ENCODE measurements at places on chromosomes 3 and 15.

GRCh38 chr3:197000211-197000610 lies 29.4 kb downstream of the MELTF start:
- no peak for DNase-seq

DNA sequence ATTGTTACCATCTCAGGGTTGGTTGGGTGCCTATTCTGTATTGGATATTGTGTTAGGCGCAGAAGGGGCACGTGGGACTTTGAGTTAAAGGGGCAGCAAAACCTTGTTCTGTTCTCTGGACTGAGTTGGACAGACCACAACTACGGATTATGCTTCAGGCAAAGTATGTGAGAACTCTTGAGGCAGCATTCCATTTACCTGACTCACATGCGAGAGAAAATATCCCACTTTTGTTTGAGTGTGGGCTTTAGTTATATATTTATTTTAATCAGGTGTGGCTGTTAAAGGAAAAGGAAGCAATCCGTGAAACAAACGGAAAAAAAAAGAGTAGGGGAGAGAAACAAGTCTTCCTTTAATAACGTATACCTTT lies 627 bp upstream of the PLS1 start:
- DNase-seq, result no peak

DNA sequence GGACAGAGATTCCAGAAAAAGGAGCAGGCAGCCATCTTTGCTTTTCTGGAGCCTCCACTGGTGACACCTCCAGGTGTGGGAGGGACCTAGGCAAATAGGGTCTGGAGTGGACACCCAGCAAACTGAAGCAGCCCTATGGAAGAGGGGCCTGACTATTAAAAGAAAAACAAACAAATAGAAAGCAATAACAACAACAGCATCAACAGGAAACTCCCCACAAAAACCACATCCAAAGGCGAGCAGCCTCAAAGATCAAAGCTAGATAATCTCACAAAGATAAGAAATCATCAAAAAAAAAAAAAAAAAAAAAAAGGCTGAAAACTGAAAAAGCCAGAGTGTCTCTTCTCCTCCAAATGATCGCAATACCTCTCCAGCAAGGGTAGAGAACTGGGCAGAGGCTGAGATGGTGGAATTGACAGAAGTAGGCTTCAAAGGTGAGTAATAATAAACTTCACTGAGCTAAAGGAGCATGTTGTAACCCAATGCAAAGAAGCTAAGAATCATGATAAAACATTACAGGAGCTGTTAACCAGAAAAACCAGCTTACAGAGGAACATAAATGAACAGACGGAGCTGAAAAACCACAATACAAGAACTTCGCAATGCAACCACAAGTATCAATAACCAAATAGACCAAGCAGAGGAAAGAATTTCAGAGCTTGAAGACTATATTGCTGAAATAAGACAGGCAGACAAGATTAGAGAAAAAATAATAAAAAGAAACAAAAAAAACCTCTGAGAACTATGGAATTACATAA lies 225.4 kb downstream of the CTNNB1 start:
- no peak for DNase-seq

DNA sequence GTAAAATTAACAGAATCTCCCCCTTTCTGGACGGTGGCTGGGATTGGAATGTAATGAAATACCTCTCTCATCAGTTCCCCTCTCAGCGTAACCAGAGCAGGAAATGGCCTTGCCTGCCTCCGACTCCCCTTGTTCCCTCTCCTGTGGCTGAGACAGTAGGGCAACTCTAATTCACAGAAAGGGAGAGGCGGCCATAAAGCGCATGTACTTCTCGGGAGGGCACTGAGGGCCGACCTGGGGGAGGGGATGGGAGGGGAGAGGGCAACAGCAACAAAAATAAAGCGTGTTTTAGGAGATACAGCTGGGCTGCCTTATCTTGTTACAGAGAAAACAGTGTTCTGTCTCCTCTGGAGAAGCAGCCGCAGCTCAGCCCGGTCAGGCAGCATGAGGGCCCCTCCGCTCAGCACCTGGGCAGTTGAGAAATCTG lies 783.3 kb upstream of the ARRDC4 start:
- no peak for DNase-seq

GRCh38 chr15:21260966-21261395 lies 179.3 kb downstream of the POTEB3 start:
- no peak for DNase-seq

- DNase-seq, result no peak
These were observed 80.6 kb downstream of the MEIS2 start for GRCh38 chr15:37019479-37020433.

GRCh38 chr3:126889276-126890201 lies 93.4 kb upstream of the PLXNA1 start:
- no peak for DNase-seq

DNA sequence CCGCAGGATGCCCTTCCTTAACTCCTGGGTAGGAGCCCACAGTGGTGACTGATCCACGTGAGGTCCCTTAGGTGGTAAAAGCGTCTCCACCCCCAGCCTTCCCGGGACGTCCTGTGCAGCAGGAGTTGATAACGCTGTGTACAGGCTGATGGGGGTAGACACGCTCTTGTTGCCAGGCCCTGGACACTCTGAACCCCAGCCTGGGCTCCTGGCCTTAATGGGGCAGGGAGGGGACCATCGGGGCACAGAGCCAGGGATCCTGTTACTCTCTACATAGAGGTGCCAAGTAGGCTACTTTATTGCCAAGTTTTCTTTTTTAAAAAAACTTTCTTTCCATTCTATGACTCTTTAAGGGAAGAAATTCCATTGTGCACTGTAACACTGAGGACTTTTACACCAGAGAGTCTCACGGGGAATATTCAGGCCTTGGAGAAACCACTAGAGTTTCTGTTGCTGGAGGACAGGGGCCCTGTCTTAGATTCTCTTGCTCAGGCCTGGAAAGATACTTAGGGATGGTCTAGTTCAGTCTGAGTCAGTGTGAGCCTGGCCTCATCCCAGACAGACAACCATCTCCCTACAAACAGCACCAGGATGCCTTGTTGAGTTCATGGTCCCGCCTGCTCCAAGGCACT lies 104.3 kb upstream of the RNU6-1 start:
- DNase-seq, result no peak

GRCh38 chr3:155026999-155027591 lies 53.0 kb upstream of the MME start:
- no peak for DNase-seq

DNA sequence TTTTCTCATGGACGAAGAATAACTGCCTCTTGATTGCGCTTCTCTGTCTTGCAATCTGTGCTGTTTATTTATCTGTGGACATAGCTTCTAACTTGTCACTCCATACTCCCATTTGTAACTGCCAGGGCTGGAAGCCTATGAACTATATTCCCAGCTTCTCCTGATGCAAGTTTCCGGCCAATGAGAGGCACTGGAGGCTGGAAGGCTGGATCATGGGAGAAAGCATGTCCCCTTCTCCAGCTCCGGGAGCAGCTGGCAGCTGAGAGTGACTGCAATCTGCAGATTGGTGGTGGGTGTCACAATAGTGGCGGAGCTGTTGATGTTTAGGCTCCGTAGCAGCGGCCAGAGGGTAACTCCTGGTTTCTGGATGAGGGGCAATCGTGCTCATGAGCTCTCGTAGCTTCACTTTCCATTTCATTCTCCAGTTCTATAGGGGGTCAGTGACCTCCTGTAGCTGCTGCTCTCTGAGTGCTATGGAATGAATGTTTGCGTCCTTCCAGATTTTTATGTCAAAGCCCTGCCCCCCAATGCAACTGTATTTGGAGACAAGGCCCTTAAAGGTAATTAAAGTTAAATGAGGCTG lies 35.7 kb upstream of the PCSK6 start:
- no peak for DNase-seq

DNA sequence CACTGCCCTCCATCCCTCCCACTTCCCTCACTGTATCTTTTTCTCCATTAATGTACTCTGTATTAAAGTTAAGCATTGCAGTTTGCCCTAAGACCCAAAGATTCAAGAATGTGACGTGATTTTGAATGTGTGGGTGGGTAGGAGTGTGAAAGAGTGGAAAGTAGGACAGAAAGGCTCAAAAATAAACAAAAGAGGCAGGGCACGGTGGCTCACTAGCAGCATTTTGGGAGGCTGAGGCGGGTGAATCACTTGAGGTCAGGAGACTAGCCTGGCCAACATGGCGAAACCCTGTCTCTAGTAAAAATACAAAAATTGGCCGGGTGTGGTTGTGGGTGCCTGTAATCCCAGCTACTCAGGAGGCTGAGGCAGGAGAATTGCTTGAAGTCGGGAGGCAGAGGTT lies 18.4 kb downstream of the TFRC start:
- DNase-seq, result no peak

- DNase-seq, result no peak
These were observed 13.5 kb upstream of the DNAH1 start for GRCh38 chr3:52302426-52303145.

- no peak for DNase-seq
These were observed 108.9 kb downstream of the GREM1 start for GRCh38 chr15:32826685-32827084.

DNA sequence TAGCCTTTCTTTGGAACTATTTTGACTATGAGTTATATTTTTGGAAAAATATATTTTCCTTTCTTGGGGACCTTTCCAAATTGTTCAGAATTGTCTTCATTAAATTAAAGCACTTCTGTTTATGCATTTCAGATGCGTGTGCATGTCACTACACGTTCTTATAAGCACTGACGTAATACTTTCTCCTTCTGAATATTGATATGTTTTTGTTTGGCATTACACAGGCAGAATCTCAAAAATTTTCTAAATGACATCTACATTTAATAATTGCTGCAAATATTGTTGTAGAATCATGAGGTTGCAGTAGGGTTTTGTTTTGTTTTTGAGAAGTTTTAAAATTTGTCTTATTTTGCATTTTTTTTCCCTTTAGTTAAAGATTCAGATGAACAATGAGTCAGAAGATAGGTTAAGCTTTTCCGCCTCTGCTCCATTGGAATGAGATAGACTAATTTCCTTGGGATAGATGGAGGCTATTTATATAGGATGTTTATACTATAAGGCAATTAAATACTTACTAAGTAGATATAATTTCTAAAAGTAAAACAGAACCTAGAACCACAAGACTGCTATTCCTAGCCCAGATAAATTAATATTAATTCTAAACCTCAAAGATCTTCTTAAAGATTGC lies 110.8 kb downstream of the MBNL1 start:
- no peak for DNase-seq

DNA sequence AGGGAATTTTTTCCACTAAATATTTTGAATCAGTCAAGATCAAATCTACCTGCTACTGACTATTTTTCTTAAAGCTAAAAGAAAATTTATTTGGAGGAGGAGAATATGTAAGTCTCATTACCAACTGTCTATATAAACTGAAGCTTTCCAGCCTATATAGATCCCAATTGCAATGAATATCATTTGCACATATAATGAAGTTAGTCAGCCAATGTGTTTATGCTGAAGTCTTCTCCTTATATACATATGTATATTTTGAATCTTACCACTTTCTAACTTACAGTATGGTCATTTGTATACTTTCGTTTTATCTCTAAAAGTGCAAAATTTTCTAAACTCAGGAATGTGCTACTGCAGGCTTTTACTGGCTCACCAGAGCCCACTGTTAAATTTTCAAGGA lies 136.5 kb downstream of the SYNPR start:
- no peak for DNase-seq

GRCh38 chr3:35664460-35664919 lies 25.2 kb downstream of the ARPP21 start:
- no peak for DNase-seq

GRCh38 chr3:50815844-50816243 lies 141.1 kb downstream of the DOCK3 start:
- DNase-seq, result no peak

- DNase-seq, result no peak
These were observed 152.3 kb downstream of the FBN1 start for GRCh38 chr15:48493084-48493762.

DNA sequence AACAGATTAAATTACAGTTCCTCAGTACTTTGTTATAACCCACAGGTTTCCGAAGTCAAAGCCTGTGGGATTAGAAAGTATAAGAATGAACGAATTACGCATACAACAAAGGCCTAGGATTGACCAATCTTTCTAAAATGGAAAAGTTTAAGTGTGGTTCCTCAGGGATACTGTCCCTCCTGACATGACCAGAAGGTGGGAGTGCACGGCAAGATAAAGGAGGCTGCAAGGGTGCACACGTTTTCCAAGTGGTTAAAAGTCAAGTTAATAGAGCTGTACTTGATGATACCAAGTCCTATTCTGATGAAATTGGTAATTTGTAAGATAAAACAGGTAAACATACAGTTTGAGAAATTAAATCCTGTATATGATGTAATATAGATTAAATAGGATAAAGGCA lies 96.2 kb downstream of the ALDH1A2 start:
- no peak for DNase-seq

GRCh38 chr3:179812096-179812382 lies 159.2 kb downstream of the USP13 start:
- no peak for DNase-seq

DNA sequence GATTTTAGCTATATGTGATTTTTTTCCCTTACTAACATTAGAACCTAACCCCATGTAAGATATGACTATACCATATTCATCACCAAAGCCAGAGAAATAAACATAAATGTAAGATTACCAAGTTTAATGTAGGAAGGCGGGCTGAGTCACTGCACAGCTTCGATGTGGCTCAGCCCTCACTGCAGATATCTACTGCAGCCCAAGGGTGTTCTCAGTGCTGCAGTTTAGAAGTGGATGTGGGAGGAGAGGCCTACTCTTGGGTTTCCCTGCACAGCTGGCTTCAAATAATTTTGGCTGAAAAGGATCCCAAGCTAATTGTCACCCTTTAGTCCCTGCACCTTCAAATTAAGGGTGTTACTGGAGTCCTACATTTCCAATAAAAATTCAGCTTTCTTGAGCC lies 9.3 kb downstream of the ARPP19 start:
- DNase-seq, result no peak

- DNase-seq, result no peak
These were observed 237.8 kb downstream of the OPA1 start for GRCh38 chr3:193830791-193831191.

DNA sequence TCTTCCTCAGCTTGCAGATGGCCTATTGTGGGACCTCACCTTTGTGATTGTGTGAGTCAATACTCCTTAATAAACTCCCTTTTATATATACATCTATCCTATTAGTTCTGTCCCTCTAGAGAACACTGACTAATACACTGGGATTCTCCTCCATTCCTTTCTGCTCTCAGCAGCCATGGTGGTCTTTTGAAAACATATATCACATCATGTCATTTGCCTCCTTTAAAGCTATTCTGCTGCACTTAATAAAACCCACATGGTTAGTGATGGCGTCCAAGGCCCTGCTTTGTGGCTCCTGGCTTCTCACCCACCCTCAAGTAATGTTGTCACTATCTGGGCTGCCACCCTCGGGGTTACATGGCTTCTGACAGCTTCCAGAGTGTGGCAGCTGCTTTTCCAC lies 169.5 kb downstream of the CADPS start:
- no peak for DNase-seq

DNA sequence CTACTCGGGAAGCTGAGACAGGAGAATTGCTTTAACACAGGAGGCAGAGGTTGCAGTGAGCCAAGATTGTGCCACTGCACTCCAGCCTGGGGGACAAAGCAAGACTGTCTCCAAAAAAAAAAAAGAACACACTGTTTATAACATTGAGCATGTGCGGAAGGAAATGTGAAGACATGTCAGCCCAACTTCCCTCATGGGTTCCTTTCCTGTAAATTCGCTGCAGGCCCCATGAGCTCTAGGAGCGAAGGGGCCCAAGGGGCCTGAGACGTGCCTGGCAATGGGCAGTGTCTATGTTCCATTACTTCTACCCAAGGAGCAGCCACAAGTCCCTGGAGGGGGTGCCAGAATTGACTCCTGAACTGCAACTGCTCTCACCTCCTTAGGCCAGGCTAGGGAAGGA lies 3.2 kb downstream of the PFKFB4 start:
- DNase-seq, result no peak

GRCh38 chr15:34644061-34644460 lies 60.6 kb upstream of the GOLGA8B start:
- no peak for DNase-seq

- DNase-seq, result no peak
These were observed 33.5 kb downstream of the CCDC13 start for GRCh38 chr3:42739401-42740158.
